ENCODE measurements at places on chromosomes 2 and 18.

GRCh38 chr2:164836907-164837306, 4.7 kb downstream of the COBLL1 start:
- DNase-seq: no peak

DNA sequence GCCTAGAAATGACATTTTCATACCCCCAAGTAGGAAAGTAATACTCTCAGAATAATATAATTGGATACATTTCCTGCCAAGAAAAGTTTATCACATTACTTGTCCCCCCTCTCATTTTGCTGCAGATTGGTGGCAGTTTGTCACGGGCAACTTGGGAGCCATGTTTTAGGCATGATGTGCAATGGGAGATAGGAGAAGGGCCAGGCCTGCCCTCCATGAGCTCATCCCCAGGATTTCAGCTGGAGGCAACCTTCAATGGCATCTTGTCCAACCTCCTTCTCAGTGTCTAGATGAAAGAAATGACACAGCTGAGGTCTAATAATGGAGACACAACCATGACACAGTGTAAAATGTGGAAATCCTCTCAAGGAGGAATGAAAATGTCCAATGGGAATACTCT, 11.4 kb upstream of the RAB31 start:
- no peak for DNase-seq

DNA sequence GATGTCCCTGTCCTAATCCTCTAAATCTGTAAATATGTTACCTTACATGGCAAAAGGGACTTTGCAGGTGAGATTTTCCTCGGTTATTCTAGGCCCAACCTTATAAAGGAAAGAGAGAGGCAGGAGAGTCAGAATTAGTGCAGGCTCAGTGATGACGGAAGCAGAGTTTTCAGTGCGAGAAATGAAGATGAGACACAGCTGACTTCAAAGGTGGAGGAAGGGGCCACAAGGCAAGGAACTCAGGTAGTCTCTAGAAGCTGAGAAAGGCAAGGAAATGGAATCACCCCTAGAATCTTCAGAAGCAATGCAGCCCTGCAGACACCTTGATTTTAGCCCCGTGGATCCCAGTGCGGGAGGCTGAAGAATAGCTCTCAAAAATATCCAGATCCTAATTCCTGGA, 7.2 kb upstream of the LCLAT1 start:
- DNase-seq: no peak

DNA sequence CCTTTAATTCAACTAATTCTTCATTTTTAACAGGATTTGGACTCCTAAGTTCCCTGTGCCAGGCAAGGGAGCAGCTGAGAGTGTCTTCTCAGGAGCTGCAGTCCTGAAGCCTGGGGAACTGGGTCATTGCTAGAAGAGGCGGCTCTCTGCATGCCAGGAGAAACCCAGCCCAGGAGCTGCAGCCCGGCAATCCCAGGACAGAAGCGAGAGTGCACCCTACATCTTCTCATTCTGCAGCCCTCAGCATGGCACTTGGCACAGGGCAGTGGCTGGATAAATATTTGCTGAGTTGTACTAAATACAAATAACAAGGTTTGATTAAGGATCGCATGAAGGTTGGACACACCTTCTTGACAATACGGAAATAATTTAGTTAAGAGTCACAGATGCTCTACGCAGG, 244.9 kb upstream of the PXDN start:
- DNase-seq: no peak

DNA sequence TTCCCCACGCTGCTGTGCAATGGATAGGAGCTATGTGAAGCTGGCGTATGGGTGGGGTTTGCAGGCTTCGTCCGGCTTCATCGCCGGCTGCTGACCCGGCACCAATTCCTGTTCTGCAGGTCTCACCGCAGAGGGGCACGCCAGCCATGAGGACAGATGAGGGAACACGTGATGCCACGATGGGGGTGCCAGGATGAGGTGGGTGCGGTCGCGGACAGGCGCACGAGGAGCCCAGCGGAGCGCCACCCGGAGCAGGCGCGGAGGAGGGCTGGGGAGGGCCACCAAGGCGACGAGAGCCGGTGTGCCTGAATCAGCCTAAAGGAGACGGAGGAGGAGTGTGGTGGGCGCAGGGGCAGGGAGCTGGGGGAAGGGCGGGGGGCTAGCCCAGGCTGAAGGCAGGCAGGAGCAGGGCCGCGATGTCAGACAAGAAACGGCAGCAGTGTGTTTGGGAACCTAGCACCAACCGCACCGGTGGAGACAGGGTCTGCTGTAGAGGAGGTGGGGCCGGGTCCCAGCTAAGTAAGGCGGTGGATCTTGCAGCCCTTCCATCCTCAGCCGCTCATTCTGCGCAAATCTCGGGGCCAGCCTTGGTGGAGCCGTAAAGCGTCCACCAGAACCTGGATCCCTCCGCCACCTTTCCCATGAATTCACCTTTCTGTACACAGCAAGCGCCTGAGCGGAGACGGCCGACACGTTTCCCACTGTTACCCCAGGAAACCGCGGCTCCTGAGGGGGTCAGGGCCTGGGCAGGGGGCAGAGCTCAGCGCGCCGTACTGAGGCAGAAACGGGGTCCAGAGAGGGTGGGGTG, 17.0 kb upstream of the CD8A start:
- DNase-seq: no peak

GRCh38 chr18:59802031-59802430, 97.8 kb upstream of the PMAIP1 start:
- DNase-seq: no peak

DNA sequence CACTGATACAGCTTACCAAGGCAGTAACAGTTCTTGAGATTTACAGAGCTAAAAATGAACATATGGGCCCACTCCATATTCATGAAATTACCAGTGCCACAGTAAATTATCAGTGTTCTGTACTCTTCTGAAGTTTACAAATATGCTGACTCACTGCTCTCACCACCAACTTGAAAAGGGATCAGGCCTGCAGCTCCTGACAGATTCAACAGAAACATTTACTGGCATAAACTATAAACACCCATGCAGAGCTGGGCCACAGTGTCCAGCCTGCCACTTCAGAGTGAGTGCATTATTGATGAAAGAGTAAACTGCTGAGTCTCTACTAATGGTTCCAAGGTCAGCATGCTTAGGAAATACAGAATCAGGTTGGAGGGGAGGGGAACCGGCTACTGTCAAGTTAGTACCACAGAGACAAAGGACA, 83.1 kb downstream of the FARSB start:
- peak; percentile 16 for DNase-seq

- DNase-seq: no peak
Observed at GRCh38 chr18:54279477-54280219, 10.3 kb downstream of the POLI start.

Measured in AG09319 (cell line).